Activated naive CD8-positive, alpha-beta T cell treated with anti-CD3 and anti-CD28 coated beads, Interleukin-2, amount 50 U/mL, for 16 hours (primary cell): ENCODE measurements at places on chromosomes 13 and 19.

DNA sequence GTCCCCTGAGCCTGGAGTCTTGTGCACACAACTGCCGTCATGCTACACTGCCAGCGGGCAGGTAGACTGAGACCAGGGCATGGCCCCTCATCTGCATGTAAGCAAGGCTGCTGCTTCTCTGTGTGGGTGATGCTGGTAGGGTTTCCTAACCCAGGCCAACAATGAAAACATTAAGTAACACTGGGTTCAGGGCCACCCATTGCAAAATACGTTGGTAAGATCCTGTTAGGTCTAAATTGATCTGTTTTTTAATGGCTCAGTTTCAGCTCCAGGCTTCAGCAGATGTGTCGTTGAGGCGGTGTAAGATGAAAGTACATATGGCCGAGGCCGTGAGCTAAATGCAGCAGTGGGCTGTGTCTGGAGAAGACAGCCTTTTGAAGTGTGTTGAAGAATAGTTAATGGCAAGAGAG lies 383.4 kb downstream of the IRS2 start:
- DNase-seq: no peak

- no peak for DNase-seq
Measured at GRCh38 chr19:47740866-47741519, 4.4 kb upstream of the NOP53 start.

- no peak for DNase-seq
Measured at GRCh38 chr19:28324275-28325060, 888.5 kb downstream of the UQCRFS1 start.

GRCh38 chr13:86403181-86403580 lies 604.0 kb upstream of the SLITRK6 start:
- DNase-seq: no peak

GRCh38 chr19:31342926-31343325 lies 6.3 kb downstream of the TSHZ3 start:
- no peak for DNase-seq

GRCh38 chr19:48158210-48158790 lies 11.8 kb downstream of the LIG1 start:
- DNase-seq: no peak

DNA sequence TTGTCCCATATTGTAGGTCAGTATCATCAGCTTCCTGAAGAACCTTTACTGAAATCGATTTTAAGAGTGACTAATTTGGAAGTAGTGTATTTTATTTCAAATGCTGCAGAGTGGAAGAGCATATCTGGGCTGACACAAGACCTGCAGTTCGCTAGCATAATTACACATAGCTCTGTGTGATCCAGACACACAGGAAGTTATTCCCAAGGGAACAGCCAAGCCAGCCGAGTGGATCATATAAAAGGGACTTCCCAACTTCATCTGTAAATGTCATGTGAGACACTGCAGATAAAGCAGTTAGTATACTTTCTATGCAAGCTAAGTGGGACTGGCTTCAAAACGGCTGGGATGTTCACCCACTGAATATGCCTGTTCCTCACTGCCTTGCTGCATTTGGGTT lies 760.4 kb downstream of the SLITRK1 start:
- no peak for DNase-seq

GRCh38 chr19:1624458-1624857 lies 19.2 kb upstream of the UQCR11 start:
- DNase-seq: peak; percentile 40

- no peak for DNase-seq
Measured at GRCh38 chr13:89977203-89977602, 1370.3 kb upstream of the MIR17HG start.

- no peak for DNase-seq
Measured at GRCh38 chr19:16368385-16369305, 44.0 kb downstream of the KLF2 start.

DNA sequence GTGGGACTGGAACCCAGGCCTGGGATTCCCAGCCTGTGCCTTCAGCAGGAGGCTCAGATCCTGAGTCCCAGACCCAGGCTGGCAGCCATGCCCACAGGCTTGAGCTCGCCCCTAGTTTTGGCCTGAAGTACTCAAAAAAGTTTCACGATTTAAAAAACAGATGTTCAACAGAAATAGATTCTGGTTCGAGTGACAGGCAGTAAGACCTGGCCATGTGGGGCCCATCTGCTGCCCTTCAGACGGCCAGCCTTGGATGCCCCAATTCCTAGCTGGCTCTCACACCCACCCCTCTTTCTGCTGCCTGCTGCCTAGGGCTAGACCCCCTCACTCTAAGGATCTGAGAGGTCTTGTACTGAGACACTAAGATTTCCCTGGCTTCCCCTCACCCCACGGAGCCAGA lies 2.8 kb upstream of the DMPK start:
- no peak for DNase-seq

DNA sequence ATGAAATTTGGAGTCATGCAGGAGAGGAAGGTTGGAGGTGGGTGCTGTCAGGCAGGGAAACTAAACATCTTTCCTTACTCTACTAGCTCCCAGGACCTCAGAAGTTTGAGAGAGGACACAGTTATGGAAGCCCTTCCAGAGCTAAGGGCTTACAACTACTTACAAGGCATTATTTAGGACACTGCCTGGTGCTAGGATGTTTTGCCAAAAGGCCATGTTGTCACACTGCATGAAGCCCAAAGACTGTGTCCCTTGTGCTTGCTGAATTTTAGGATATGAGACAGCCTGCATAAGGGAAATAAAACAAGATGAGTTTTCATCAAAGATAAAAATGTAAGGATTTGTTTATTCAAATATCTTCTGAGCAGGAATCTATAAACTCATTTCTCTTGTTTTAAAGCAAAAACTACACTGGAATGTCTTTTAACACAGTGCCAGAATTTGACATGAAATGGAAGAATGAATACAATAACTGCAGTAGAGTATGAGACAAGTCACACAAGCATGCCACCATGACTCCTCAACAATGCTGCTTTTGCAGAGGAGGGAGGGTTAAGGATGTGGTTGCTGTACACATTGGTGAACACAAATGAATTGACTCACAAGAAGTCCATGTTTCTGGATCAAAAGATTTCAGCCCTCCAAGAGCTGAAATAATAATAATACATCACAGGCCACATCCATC lies 258.4 kb downstream of the SPRY2 start:
- no peak for DNase-seq

- DNase-seq: no peak
Measured at GRCh38 chr19:32908641-32909190, 39.1 kb upstream of the SLC7A9 start.

DNA sequence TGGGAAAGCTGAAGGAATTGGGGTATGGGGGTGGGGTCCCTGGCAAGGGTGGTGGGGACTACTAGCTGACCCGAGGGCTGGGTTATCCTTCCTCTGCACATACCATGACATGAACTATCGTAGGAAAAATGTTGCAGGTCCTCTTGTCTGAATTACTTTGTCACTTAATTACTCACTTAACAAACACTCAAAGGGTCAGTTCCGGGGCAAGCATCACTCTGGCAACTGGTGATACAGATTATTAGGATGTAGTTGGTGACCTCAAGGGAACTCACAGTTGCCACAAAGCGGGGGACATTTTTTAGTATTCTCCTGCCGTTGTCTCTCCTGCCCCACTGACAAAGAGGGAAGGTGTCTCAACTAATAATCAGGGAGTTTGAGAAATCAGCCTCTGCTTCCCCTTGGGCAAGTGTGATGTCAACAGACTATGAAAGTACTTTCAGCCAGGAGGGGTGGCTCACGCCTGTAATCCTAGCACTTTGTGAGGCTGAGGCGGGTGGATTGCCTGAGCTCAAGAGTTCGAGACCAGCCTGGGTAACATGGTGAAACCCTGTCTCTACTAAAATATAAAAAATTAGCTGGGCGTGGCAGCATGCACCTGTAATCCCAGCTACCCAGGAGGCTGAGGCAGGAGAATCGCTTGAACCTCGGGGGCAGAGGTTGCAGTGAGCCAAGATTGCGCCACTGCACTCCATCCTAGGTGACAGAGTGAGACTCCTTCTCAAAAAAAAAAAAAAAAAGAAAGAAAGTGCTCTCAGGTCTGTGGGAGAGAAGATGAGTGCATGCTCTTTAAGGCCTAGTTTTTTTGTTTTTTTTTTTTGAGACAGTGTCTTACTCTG lies 10.3 kb downstream of the DNAJB1 start:
- no peak for DNase-seq

- DNase-seq: no peak
Measured at GRCh38 chr13:49869519-49869918, 66.6 kb downstream of the SPRYD7 start.

GRCh38 chr19:29247051-29247450 lies 34.1 kb upstream of the UQCRFS1 start:
- no peak for DNase-seq

GRCh38 chr13:47869776-47870175 lies 131.3 kb downstream of the SUCLA2 start:
- DNase-seq: no peak

GRCh38 chr13:77544355-77544754 lies 8.8 kb downstream of the SCEL start:
- no peak for DNase-seq
